Progenitor cell of endocrine pancreas (in vitro differentiated cells): ENCODE measurements at places on chromosomes 1 and 21. TPM values are rescaled to one million over a fixed set of nuclear protein-coding genes. Genes with fewer than 3 reads are reported as not detected.
A peak's percentile ranks its signal among the peaks of the same experiment; 100 is the strongest.

- no peaks in the 10 kb centered on the region for H3K27me3 ChIP-seq
- H3K4me1 ChIP-seq, result peaks cover 30% of the 10 kb centered on the region
- peak; percentile 32 for DNase-seq
- peak overlapping the region; percentile 73 for H3K4me3 ChIP-seq
- peak overlapping the region; percentile 90 for H3K27ac ChIP-seq
Measured at GRCh38 chr21:44300262-44300959, 558 bp downstream of the PFKL start.

DNA sequence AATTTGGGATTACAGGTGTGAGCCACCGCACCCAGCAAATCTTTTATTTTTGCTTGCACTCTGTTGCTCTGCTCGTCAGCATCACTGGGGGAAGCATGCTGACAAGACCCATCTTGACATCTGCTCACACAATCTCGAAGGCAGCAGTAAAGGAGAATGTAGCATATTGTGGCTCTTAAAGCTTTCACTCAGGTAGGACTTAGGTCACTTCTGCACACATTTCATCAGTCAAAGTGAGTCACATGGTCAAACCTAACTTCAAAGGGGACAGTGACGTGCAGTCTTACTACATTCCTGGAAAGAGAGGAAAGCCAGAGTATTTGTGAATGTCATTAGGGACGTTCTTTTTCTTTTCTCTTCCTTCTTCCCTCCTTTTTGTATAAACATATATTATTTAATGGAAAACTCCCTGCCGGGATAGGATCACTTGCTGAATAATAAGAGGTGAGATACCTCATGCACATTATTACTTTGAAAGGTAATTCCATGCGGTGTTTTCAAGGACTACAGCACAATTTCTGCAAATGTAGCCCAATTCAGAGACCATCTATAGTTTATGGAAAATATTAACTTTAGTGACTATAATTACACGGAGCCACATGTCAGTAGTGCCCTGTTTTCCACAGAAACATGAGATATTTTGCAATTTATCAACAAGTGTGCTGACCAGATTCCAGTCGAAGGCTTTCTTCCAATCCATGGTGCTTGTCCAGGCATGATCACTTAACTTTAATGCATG, 19.3 kb upstream of the ACBD6 start:
- no peak for DNase-seq
- H3K36me3 ChIP-seq, result no peaks in the 10 kb centered on the region
- peak overlapping the region; percentile 45 for H3K27ac ChIP-seq
- H3K4me1 ChIP-seq, result peaks cover 14% of the 10 kb centered on the region
- H3K27me3 ChIP-seq, result peaks cover 3% of the 10 kb centered on the region
- no peak overlapping the region for H3K4me3 ChIP-seq

SMCP gene
- not detected in 2 replicates for total RNA-seq

DNA sequence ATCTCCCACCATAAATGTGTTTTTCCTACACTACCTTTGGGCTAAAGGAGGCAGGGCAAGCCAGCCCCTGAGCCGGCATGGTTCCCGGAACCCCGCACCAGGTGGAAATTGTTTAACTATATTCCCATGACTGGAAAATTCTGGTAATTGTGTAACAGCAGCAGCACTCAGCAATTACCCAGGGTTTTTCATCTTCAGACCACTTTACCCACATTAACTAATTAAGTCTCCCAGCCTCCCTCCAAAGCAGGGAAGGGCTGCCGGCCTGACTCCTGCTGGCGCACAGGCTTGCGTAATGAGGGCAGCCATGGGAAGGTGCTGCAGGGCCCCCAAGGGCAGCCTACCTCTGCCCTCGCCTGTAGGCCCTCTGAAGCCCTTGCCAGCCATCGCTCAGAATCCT, 140.7 kb upstream of the VAMP3 start:
- H3K4me1 ChIP-seq, result no peaks in the 10 kb centered on the region
- no peak overlapping the region for H3K27ac ChIP-seq
- peaks cover 37% of the 10 kb centered on the region for H3K27me3 ChIP-seq
- no peaks in the 10 kb centered on the region for H3K36me3 ChIP-seq
- DNase-seq, result no peak

BOLA1 gene
- total RNA-seq, result 10.9 and 12.1 TPM in 2 replicates

CCDC17 gene
- total RNA-seq, result 5.8 and 6.1 TPM in 2 replicates

DNA sequence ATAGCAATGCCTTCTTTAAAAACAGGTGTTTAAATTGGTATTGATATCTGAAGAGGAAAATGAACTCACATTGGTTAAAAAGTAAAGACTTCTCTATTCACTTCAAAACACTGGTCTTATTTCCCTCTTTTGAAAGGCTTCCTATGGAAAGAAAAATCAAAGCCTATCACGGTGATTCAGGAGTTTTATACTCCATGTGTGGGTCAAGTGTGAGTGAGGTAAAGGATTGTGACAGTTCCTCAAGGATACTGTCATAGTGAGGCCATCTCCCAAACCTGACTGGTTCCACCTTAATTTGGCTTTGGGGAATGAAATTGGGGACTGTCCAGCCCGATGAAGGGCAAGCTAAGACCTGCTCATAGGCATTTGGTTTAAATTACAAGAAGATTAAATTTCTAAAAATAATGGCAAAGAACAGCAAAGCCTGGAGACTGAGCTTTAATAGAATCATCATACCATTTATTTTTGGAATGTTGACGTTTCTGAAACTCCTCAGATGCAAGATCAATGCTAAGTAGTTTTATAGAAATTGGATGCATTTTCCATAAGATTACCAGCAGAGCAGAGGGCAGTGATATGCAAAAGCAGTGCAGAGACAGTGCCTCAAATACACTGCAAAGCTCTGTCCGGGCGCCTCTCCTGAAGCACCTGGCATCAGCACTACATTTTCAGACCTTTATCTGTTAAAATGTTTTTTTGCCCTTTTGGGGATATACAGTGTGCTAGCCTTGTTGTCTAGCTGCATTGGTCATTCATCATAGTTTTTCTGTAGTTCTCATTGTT, 302.1 kb upstream of the SGIP1 start:
- no peaks in the 10 kb centered on the region for H3K36me3 ChIP-seq
- peaks cover 14% of the 10 kb centered on the region for H3K4me1 ChIP-seq
- DNase-seq, result no peak
- H3K27me3 ChIP-seq, result no peaks in the 10 kb centered on the region
- no peak overlapping the region for H3K4me3 ChIP-seq

SLC16A4 gene
- total RNA-seq, result 0.46 and 1.0 TPM in 2 replicates

- peak overlapping the region; percentile 59 for H3K4me3 ChIP-seq
- H3K36me3 ChIP-seq, result peaks cover 3% of the 10 kb centered on the region
- H3K4me1 ChIP-seq, result peaks cover 37% of the 10 kb centered on the region
- DNase-seq, result peak; percentile 24
Measured at GRCh38 chr1:58620259-58620658, 43.2 kb upstream of the TACSTD2 start.

COL24A1 gene
- total RNA-seq, result 1.1 and 1.3 TPM in 2 replicates

DNA sequence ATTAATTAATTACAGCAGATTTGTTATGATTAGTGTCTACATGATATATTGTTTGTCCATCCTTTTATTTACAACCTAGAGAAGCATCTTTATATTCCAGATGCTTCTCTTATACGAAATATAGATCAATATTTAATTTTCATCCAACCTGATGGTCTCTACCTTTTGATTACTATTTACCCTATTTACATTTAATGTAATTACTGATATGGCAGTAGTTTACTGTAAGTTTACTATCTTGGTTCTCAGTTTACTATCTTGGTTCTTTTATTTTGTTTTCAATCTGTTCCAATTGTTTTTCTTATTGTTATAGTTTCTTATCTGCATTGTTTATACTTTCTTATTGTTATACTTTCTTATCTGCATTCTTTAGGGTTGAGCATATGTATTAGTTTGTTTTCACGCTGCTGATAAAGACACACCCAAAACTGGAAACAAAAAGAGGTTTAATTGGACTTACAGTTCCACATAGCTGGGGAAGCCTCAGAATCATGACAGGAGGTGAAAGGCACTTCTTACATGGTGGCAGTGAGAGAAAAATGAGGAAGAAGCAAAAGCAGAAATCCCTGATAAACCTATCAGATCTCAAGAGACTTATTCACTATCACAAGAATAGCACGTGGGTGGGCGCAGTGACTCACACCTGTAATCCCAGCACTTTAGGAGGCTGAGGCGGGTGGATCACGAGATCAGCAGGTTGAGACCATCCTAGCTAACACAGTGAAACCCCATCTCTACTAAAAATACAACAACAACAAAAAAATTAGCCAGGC, 28.9 kb downstream of the FAF1 start:
- peaks cover 5% of the 10 kb centered on the region for H3K36me3 ChIP-seq
- no peak overlapping the region for H3K27ac ChIP-seq
- H3K4me3 ChIP-seq, result no peak overlapping the region
- H3K4me1 ChIP-seq, result peaks cover 5% of the 10 kb centered on the region
- H3K27me3 ChIP-seq, result no peaks in the 10 kb centered on the region

DNA sequence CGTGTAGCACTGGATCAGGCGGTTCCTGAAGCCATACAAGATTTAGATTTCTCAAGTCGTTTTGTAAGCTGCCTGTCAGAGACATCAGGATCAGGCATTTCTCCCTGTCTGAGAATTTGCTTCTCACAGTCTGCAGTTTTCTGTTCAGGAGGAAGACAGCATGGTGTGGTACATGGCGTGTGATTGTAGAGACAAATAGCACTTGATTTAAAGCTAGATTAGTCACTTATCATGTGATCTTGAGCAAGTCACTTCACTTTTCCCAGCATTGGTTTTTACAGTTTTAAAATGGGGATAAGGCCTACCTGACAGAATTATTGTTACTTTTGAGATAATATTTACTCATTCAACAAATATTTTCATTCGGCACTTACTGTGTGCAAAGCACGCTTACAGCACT, 63.3 kb downstream of the AK4 start:
- no peak overlapping the region for H3K27ac ChIP-seq
- no peak overlapping the region for H3K4me3 ChIP-seq
- H3K4me1 ChIP-seq, result peaks cover 11% of the 10 kb centered on the region
- no peaks in the 10 kb centered on the region for H3K27me3 ChIP-seq

DNA sequence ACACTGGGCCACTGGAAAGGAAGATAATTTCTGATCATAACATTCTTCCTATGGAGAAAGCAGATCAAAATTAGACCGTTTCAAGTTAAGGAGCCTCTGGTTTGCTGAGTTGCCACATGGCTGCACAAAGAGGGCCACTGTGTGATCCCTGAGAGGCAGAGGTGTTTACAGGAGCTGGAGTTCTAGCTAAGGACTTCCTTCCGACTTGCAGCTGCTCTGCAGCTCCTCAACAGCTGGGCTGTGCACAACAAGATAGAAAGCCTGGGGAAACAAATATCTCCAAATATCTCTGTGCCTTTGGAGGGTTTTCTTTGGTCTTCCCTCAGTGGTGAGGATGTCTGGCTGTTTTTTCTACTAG, 26.8 kb downstream of the GADD45A start:
- peaks cover 31% of the 10 kb centered on the region for H3K4me1 ChIP-seq
- H3K27me3 ChIP-seq, result peaks cover 3% of the 10 kb centered on the region
- H3K27ac ChIP-seq, result no peak overlapping the region
- no peak overlapping the region for H3K4me3 ChIP-seq

DNA sequence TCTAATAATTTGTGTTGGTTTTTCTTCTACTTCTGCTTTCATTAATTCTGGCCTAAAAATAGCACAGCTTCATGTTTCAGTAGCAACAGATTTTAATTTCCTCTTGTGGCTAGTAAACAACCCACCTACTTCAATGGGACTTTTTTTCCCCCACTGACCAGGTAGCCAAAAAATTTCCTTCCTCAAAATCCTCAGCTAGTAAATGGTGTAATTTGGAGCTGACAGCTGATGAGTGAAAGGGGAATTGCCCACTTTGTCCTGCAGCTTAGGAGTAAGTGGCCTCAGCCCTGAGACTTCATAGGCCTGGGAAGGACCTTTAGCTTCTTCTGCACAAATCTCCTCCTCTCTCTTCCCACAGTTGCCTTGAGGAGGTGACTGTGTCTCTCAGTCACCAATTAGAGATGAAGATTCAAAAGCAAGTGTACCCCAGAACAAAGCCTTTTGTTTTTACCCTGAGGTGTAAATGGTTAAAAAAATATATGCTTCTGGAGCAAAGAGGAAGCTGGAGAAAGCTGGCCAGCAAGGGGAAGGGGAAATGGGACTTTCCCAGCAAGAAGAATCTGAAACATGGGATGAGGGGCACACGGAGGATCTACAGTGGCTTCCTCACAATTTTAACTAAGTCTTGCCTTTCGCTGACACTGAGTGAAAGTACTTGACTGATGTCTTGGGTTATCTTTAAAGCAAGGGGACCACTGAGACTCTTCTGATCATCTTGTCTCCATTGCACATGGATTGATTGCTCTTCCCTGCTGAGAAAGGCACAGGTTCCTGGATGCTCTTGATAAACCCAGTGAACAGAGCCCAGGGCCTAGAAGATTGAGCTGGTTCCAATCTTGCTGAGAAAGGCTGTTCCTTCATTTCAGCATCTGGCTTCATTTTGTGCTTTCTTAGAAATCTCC, 35.8 kb upstream of the VCAM1 start:
- H3K36me3 ChIP-seq, result no peaks in the 10 kb centered on the region
- no peak overlapping the region for H3K27ac ChIP-seq
- no peaks in the 10 kb centered on the region for H3K4me1 ChIP-seq
- no peak overlapping the region for H3K4me3 ChIP-seq

GRCh38 chr1:184743062-184743756, 11.4 kb downstream of the EDEM3 start:
- H3K27me3 ChIP-seq, result no peaks in the 10 kb centered on the region
- H3K36me3 ChIP-seq, result peaks cover 3% of the 10 kb centered on the region
- no peak overlapping the region for H3K4me3 ChIP-seq
- no peak overlapping the region for H3K27ac ChIP-seq
- peaks cover 40% of the 10 kb centered on the region for H3K4me1 ChIP-seq

DDR2 gene
- total RNA-seq, result 1.2 and 1.7 TPM in 2 replicates

GRCh38 chr21:31766899-31767298, 35.0 kb upstream of the SCAF4 start:
- H3K4me1 ChIP-seq, result no peaks in the 10 kb centered on the region
- no peak overlapping the region for H3K4me3 ChIP-seq
- no peaks in the 10 kb centered on the region for H3K36me3 ChIP-seq
- H3K27me3 ChIP-seq, result no peaks in the 10 kb centered on the region

- no peak overlapping the region for H3K27ac ChIP-seq
- H3K36me3 ChIP-seq, result no peaks in the 10 kb centered on the region
- DNase-seq, result no peak
- no peaks in the 10 kb centered on the region for H3K4me1 ChIP-seq
Measured at GRCh38 chr1:30708361-30708728, 15.0 kb downstream of the MATN1 start.

- peak overlapping the region; percentile 53 for H3K4me3 ChIP-seq
- H3K4me1 ChIP-seq, result peaks cover 10% of the 10 kb centered on the region
- DNase-seq, result no peak
- H3K27ac ChIP-seq, result peak overlapping the region; percentile 80
- no peaks in the 10 kb centered on the region for H3K27me3 ChIP-seq
Measured at GRCh38 chr1:16442941-16443340, 2.4 kb downstream of the NECAP2 start.

TNNT2 gene
- total RNA-seq, result 1.9 and 2.3 TPM in 2 replicates

MMP23B gene
- total RNA-seq, result 4.4 and 5.3 TPM in 2 replicates

PRKAA2 gene
- total RNA-seq, result 8.6 and 8.9 TPM in 2 replicates

DNA sequence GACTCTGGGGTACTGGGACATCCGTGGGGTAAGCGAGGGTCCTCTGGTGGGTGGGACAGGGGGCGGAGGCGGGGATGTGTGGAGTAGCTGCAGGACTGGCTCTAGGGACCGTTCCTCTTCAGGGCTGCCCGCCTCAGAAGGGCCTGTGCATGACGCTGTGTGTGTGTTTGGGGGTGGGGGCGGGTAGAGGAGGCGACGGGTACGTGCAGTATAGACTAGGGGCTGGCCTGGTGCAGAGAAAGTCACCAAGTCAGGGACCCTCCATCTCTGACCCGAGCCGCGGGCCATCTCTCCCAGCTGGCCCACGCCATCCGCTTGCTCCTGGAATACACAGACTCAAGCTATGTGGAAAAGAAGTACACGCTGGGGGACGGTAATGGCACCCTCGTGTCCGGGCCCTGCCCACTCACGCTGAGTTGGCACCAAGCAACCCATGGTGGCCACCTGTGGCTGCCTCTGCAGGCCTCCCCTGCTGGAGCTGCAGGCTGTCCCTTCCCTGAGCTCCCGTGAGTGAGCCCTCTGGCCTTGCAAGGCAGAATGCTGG, 342 bp downstream of the GSTM5 start:
- H3K27me3 ChIP-seq, result peaks cover 11% of the 10 kb centered on the region
- H3K27ac ChIP-seq, result no peak overlapping the region
- no peak overlapping the region for H3K4me3 ChIP-seq
- no peaks in the 10 kb centered on the region for H3K4me1 ChIP-seq
- DNase-seq, result no peak
